ENCODE measurements at places on chromosomes 5 and 9.

GRCh38 chr9:106796771-106797170 lies 66.2 kb upstream of the ZNF462 start:
- no peak for DNase-seq

- DNase-seq: no peak
Observed at GRCh38 chr5:110335361-110336066, 391.0 kb downstream of the TMEM232 start.

DNA sequence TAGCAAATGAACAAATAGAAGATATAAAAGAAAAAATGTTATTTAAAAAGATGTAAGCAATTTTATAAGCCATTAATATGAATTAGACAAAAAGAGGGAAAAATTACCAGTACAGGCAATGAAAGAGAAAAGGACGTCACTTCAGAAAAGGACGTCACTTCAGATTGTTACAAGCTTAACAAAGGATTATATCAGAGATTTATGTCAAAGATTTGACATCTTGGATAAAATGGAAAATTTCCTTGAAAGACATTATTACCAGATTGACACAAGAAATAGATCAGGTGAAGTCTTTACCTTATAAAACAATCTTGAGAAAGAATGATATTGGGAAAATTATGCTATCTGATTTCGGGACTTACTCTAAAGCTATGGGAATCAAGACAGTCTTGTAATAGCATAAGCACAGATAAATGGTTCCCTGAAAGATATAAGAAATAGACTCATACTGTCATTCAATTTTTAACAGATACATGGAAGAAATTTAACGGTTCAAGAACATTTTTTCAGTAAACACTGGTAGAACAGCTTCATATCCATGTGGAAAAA lies 625.4 kb upstream of the EDIL3 start:
- no peak for DNase-seq

DNA sequence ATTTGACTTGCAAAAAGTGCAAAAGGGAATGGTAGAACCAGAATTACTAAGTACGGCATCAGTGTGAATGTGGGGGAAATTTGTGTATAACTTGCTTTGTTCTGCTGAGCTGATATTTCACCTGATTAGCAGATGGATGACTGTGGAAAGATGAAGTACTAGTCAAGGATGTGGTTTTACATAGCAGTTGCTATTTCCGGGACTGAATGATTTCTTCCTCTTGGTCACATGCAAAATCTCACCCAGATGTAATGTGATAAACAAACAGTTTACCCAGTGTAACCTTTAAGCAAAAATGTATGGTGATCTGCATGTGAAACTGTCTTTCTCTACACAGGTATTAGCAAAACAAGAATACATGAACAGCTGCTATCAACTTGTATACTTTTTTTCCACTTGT lies 46.1 kb downstream of the DCP2 start:
- no peak for DNase-seq

DNA sequence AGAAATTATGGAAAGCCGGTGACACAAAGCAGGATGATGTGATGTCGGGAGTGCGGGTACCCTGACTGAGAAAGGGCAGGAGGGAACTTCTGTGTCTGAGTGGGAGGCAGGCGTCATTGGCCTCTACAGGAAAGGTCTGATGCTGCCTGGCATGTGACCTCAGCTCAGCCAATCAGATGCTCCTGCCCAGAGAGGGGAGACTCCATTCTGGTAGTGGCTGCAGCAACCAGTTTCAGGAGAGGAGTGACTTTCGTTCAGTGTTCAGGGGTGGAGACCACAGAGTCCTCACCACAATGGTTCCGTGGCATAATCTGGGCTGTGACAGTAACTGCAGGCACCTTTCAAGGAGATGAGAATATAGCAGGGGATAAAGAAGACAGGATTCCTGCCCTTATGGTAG lies 6.7 kb upstream of the SFXN1 start:
- DNase-seq: no peak

GRCh38 chr5:173093606-173094005 lies 37.5 kb downstream of the CREBRF start:
- DNase-seq: no peak

Measured in stimulated activated CD4-positive, alpha-beta T cell treated with anti-CD3 and anti-CD28 coated beads, TNF-alpha, amount 100 ng/mL, for 1 hour (primary cell).